Fibroblast of skin of scalp (primary cell): ENCODE measurements at places on chromosomes 3 and 15.

GRCh38 chr15:41937568-41937923 is 34.8 kb downstream of the EHD4 start:
- DNase-seq, result no peak

DNA sequence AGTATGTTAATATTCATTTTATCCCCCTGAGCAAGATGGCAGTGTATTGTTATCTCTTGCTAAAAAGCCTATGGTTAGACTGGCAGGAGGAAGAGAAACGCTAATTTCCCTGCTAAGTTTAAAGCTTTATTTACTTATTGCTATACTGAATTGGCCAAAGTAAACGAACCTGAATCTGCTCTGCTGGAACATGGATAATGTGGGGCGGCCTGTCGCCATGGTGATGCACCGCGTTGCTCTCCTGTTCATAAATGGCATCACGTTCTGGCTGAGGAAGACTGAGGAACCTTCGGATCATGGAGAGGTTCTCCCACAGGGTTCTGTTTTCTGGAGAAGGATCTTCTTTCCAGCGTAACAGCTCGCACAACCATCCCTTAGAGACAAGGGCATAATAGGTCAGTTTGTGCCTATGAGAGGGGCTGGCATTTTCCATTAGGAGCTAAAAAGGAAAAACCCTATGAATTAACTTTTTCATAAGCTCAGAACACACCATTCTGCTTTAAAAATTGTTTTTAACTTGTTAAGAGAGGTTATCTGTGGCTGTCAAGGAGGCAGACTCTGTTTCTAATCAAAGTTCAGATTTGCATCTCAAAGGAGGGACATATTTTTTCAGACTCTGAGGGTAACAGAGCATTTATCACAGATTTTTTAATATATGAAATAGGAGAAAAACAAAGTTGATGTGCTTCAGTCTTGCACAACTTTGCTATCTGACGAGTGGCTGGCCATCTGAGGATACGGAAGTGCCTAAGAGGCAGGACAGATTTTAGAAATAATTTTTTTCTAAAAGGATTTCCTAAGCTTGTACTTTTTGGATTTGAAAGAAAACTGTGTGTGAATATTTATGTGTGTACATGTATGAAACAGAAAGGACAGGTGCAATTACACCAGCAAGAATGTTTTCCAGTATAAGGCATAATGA is 73.1 kb downstream of the SATB1 start:
- DNase-seq, result no peak

GRCh38 chr15:63048776-63049665 is 6.5 kb downstream of the TPM1 start:
- peak; percentile 75 for DNase-seq

GRCh38 chr15:74723754-74724334 is 1.5 kb downstream of the CYP1A1 start:
- peak; percentile 58 for DNase-seq

DNA sequence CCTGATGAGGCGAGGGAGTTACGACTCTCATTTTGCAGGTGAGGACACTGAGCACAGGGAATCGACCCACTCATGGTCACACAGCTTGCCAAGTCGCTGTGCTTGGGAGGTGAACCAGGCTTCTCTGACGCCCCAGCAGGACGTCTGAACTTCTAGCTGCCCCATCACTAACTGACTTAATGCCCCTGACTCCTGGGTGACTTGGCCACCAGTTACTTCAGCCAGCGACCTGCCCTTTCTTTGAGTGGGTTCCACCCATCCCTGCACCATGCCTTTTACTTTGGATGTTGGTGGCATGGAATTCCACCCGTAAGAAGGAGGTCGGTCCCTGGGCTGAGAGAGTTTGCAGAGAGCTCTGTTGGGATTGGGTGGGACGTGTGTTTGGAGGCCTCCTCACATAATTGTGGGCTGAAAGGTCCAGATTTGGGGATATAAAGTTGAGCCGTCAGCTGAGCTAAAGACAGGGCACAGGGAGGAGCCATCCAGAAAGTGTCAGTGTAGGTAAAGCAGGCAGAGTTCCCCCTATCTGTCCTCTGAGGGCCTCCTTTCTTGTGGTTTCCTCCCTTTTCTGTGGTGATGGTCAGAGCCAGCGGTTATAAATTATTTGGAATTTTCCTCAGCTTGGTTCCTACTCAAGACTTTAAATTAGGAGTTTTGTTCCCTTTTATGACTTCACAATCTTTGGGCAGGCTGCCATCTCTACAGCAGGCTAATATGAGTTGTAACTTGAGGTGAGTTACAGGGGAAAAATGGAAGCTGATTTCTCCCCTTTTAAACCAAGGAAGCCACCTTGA is 55.0 kb downstream of the FLNB start:
- peak; percentile 84 for DNase-seq

DNA sequence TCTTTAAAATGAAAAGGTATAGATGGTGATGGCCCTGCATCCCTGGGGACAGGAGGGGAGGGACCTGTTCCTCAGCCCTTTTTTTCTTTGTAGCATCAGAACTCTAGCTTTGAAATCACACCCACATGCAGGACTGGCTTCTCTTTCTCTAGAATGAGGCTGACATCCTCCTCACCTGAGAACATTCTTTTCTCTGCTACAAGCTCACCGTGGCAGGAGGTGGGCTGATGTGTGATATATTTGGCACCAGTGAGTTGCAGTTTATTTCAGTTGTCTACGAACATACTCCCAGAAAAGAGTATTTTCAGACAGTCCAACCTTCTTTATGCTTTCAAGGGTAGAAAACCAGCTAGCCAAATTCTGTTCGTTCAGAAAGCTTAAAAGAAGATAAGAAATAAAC is 43.6 kb upstream of the RARB start:
- DNase-seq, result no peak

GRCh38 chr3:171824824-171825221 is 14.5 kb upstream of the PLD1 start:
- DNase-seq, result no peak

DNA sequence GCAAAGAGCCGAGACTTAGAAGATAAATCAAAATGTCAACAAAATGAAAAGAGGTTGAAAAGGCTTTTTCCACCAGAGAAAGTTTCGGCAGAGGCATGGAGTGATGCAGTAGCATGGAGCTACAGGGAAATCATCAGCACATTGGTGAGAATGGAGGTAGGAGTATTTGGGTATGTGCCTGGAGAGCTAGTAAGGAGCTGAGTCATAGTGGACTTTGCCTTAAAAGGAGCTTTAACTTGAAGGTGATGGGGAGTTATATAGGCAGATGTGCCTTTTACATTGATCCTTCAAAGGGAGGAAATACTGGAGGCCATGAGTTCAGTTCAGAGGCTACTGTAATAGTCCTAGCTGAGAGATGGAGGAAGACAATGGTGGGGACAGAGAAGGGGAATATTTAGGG is 44.3 kb downstream of the IL5RA start:
- DNase-seq, result peak; percentile 27

GRCh38 chr3:138241676-138242075 is 54.6 kb downstream of the ARMC8 start:
- DNase-seq, result no peak

DNA sequence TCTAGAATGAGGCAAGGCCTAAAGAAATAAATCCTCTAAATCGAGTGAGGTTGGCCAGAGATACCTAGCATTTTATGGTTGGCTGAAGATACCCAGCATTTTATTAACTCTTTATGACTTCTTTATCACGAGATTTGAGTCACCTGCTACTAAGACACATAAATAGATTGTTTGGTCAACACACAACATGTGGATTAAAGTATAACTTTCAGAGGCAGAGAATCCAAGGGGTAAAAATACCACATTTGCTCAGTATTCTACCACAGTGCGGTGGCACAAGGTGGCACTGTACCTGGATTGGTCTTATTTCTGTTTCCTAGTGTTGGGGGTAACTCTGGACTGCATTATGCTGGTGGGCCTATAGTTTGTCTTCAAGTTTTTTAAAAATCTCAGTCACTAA is 27.0 kb upstream of the VILL start:
- DNase-seq, result no peak

GRCh38 chr3:94336046-94336753 is 273.3 kb downstream of the NSUN3 start:
- DNase-seq, result peak; percentile 52

GRCh38 chr3:131082871-131083863 is 56.5 kb downstream of the NEK11 start:
- DNase-seq, result peak; percentile 61

GRCh38 chr3:9622438-9622837 is 26.9 kb upstream of the MTMR14 start:
- no peak for DNase-seq

DNA sequence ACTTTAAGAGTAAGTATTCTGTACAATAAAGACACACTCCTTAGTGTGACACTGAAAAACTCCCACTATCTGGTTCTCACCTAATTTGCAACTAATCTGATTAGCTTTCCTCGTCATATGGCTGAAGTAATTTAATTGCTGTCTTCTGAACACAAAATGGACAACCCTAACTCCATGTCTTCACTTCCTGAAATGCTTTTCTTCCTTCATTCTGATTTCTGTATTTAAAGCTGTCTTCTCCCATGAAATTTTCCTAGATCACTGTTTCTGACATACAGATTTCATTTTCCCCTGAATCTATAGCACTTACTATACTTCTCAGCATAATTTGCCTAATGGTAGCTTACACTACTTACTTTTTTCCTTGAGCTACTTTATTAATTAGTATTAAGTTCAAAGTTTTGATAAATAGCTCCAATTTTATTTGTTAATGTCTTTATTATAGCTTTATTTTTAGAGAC is 6.3 kb downstream of the CCPG1 start:
- DNase-seq, result no peak

DNA sequence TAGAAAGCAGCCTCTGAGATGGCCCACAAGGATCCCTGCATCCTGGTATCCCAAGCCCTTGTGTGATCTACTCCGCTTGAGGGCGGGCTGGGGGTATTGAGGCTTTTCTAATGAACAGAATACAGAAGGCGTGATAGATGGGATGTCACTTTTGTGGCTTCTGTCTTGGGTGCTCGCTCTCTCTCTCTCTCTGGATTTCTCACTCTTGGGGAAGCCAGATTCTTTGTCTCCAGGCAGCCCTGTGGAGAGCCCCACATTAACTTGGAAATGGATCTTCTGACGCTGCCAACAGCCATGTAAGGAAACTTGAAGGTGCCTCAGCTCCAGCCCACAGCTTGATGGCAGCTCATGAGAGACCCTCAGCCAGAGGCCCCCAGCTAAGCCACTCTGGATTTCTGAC is 26.9 kb upstream of the SEC62 start:
- DNase-seq, result no peak

DNA sequence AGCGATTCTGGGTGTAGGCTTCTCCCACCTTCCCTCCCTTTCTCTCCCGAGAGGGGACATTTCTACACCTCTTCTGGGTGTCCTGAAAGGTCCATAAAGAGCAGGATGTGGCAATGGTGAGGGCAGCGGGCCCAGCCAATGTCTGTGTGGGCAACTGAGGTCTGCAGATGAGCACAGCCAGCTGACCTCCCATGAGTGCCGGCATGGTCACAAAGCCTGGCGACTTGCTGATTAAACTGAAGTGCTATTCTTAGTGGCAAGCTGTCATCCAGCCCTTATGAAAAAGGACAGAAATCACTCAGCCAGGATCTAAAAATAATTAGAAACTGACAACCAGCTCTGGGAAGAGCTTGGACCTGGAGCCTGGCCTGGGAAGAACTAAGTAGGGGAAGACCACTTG is 124.3 kb upstream of the RGMA start:
- no peak for DNase-seq

GRCh38 chr15:63340353-63340752 is 41.3 kb downstream of the CA12 start:
- no peak for DNase-seq

DNA sequence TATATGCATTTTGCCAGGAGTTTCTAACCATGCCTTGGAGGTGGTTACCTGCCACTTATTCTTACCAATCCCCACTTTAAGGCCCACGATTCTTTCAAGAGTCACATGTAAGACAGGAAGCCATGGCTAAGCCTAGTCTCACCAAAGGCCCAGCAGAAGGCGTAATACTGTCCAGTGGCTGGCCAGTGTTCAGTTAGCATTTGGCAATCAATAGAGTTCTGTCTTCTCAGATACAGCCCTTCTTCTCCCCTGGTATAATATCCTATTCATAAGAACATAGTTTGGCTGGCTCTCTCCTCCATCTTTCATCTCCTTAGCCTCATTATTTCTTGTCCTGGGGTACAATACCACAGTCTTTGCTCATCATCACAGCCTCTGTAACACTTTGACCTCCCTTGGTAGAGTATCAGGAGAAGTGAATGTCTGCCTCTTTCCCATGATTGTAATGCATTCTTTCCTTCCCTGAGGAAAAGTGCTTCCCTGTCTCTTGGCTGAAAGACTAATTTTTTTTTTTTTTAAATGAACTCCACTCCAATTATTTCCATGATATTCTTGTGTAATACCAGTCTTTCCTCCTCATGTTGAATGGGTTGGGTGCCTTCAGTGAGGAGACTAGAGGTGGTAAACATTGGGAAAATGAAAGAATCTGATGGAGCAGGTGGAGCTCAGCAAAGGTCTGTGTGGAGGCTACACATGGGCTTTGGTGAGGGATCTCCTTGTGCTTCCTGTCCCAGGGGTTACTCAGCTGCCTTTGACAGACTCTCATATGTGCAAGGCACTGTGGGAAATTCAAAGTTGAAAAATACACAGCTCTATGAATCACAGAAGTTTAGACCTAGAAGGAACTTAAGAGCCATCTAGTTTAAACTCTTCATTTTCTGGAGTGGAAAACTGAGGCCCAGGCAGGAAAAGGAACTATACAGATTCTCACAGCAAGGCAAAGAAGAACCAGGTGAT is 218.2 kb downstream of the P3H2 start:
- DNase-seq, result peak; percentile 31

DNA sequence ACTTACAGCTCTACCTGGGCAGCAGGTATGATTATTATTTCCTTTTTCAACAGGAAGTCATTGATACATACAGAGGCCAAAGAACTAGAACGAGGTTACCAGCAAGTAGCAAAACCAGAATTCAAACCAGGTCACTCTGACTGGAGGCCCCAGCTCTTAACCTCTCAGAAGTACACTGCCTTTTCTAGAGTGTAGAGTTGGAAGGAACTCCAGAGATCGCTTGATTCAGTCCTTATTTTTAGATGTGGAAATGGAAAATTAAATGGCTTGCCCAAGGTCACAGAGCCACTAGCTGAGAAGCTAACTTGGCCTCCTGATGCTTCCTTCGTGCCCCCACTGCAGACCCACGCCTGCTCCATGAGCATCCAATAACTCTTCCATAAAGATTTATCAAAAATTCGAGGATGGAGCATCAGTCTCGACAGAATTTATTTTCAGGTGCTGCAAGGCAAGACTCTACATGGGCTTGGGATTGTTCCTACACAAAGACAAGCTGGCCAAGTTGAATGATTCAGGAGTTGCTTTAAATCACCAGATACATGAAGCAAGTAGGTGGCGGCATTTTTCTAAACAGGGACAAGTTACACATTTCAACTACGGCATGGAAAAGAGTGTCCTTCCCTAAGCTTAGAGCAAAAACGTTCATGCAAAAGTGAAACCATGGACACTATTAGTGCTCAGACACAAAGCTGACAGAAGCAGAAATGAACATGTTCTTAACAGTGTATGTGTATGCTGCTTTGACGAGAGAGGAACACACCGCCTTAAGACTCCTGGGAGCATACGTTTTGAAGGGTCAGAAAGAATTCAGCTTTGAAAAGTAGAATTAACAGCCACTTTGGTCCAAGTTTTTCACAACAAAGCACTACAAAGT is 235.7 kb downstream of the THRB start:
- no peak for DNase-seq
